HuH-7.5 (cell line): ENCODE measurements at places on chromosomes 2 and 18.

- DNase-seq = no peak
Measured at GRCh38 chr18:23541349-23542093, 38.2 kb downstream of the RMC1 start.

GRCh38 chr18:59621027-59621426 is 76.2 kb downstream of the CCBE1 start:
- no peak for DNase-seq

GRCh38 chr2:100832885-100833284 is 12.9 kb downstream of the NPAS2 start:
- no peak for DNase-seq

DNA sequence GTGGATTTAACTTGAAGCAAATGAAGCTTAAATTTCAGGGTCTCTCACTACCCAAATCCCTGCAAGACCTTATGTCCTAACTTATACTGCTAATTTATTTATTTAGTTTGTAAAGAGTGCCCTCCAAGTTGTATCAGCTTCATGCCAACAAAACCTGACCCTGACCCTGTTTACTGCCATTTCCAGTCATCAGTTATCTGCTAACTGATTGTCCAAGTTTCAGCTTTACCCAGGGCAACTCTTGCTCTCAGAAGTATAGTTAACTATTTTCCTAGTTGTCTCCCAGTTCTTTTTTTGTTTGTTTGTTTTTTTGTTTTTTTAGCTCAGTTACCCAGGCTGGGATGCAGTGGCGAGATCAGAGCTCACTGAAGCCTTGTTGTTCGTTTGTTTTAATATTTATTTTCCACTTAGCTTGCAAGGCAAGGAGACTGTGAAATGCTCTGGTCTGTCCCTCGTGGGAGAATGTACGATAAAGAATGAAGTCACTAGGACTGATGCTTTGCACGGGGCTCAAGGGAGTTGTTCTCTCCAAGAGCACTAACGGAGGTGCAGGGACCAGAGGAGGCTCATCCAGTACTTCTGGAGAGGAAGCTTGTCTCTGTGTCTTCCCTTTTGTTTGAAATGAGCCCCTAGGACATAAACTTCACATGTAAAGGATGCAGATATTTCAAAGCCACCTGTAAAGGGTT is 35.3 kb downstream of the MYOM1 start:
- DNase-seq = no peak

- DNase-seq = no peak
Measured at GRCh38 chr18:59942601-59943000, 42.8 kb downstream of the PMAIP1 start.

GRCh38 chr18:8705961-8706790 is 820 bp downstream of the MTCL1 start:
- DNase-seq = peak; percentile 48

GRCh38 chr2:127506510-127506909 is 19.8 kb downstream of the IWS1 start:
- DNase-seq = no peak

DNA sequence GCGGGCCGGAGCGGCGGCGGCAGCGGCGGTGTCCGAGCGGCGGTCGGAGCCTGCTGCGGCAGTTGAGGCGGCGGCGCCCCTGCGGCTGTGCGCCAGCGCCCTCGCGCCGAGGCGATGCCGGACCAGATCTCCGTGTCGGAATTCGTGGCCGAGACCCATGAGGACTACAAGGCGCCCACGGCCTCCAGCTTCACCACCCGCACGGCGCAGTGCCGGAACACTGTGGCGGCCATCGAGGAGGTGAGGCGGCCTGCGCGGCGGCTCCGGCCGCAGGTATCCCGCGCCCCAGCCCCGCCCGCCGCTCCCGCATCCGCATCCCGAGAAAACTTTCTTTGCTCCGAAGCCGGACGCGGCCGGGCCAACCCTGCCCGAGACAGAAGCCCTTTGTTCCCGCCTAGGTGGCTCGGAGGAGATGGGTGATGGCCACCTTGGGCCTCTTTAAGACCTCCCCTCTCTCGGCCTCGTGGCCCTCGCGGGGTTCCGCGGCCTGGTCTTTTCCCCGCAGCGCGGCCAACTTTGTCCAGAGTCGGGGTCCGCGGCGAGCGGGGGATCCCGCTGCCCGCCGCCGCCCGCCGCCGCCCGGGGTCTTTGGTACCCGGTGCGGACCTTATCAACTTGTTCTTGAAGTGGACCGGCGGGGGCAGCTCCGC is 504 bp downstream of the ASAP2 start:
- peak; percentile 46 for DNase-seq

- no peak for DNase-seq
Measured at GRCh38 chr2:42293019-42293418, 68.0 kb downstream of the COX7A2L start.

- DNase-seq = no peak
Measured at GRCh38 chr2:214051585-214051984, 359.3 kb upstream of the VWC2L start.

GRCh38 chr2:137435162-137435561 is 529.1 kb upstream of the HNMT start:
- no peak for DNase-seq

DNA sequence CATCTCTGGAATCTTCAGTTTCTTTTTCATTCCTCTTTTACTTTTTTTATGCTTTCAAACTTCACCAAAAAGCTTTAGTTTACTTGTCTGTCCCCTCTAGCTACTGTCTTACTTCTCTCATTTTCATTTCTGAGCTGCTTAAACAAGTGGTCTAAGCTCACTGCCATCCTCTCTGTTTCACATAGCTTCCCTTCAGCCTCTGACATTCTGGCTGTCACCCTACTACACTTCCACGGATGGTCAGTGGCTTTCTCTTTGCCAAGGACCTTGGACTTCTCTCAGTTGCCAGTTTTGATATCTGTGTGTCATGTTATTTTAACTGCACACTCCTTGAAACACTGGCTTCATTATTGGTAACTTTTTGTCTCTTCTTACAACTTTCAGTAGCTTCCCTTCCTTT is 176.1 kb downstream of the IKZF2 start:
- no peak for DNase-seq

- DNase-seq = no peak
Measured at GRCh38 chr2:240615820-240616547, 9.3 kb upstream of the GPR35 start.

GRCh38 chr2:23684395-23685176 is 242.3 kb downstream of the ATAD2B start:
- no peak for DNase-seq
